Ovary (tissue), 10 donors: ENCODE measurements at places on chromosomes 1 and 21. TPM values are rescaled to one million over a fixed set of nuclear protein-coding genes. Genes with fewer than 3 reads are reported as not detected.
A peak's percentile ranks its signal among the peaks of the same experiment; 100 is the strongest.

- DNase-seq: no peak
Measured at GRCh38 chr1:156923670-156924477, 3.4 kb downstream of the LRRC71 start.

DNA sequence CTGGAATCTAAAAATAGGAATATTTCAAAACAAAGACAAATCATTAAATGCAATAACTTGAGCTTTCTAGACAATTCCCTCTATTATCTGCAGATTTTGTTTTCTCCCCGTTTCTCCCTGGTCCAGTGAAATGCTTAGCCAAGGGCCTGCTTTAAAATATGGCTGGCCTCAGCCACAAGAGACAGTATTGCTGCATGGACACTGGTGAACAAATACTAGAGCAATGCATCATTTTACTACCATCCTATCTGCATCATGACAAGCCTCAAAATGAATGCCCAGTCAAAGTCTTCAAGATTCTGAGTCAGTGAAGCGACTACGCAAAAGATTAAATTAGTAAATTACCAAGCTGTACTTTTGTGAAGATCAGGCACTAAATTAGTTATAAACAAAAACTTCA lies 80.5 kb downstream of the ENAH start:
- DNase-seq: no peak

DNA sequence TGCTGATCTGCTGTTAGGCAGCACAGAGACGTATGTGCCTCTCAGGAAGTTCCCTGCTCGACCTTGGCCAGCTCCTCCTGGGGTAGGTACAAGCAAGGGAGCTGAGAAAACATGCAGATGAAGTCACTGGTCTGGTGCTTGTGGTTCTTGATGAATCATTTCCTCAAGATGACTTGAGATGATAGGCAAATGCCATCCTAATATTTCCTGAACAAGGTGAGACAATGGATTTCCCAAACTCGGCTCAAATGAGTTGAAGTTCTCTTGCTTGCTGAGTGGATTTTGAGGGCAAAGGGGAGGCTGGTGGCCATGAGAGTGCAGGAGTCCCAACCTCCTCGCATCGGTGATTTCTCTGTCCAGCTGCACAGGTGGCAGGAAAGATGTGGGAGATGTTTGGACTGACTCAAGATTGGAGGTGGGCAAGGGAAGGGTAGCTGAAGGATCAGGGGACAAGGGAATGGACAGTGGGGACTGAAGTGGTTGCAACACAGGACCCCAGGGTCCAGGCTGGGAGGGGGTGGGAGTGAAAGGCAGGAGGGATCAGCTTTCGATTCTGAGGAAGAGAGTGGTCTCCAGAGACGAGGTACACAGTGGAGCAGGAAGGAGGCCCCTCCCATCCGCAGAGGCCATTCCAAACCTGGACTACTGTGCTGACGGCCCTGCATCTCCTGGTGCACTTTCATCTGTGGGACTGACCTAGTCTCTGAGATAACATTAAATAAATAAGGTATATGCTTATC lies 63.9 kb downstream of the CAPN2 start:
- DNase-seq: no peak

Gene RORC
- total RNA-seq: 22.3 TPM

- DNase-seq: peak; percentile 54
Measured at GRCh38 chr1:21659099-21659923, 9.8 kb downstream of the RAP1GAP start.

GRCh38 chr1:192812420-192813209 lies 3.8 kb downstream of the RGS2 start:
- no peak for DNase-seq

Gene BNIPL
- total RNA-seq: 10.6 TPM

Gene TNFSF4
- total RNA-seq: 0.99 TPM
